Fibroblast of villous mesenchyme (primary cell): ENCODE measurements at places on chromosomes 5 and 9. TPM values are rescaled to one million over a fixed set of nuclear protein-coding genes. Genes with fewer than 3 reads are reported as not detected.

HTR4 gene
- total RNA-seq = not detected in 2 replicates

KIAA0825 gene
- total RNA-seq = 4.8 and 9.5 TPM in 2 replicates

PCDHA8 gene
- total RNA-seq = under 0.01 TPM in 2 replicates

ABCA2 gene
- total RNA-seq = 14.7 and 15.5 TPM in 2 replicates

CTXN3 gene
- not detected in 2 replicates for total RNA-seq

RLN1 gene
- not detected in 2 replicates for total RNA-seq

IFNA21 gene
- total RNA-seq = not detected in 2 replicates

PCDHGA3 gene
- total RNA-seq = 3.2 and 4.3 TPM in 2 replicates

UNC5A gene
- total RNA-seq = not detected in 2 replicates

GABRB2 gene
- under 0.01 TPM in 1 of 2 replicates, not detected in the other for total RNA-seq

SLC46A2 gene
- total RNA-seq = not detected in 2 replicates

GPR151 gene
- total RNA-seq = not detected in 2 replicates

LCN9 gene
- not detected in 2 replicates for total RNA-seq

AGGF1 gene
- 19.0 and 20.0 TPM in 2 replicates for total RNA-seq

CBY3 gene
- total RNA-seq = 0.32 TPM in 1 of 2 replicates, not detected in the other

TPRN gene
- 6.9 and 8.1 TPM in 2 replicates for total RNA-seq

CEL gene
- under 0.01 TPM in 2 replicates for total RNA-seq

TNFSF15 gene
- 4.5 and 5.6 TPM in 2 replicates for total RNA-seq

SLC1A3 gene
- total RNA-seq = 1.3 and 4.8 TPM in 2 replicates

PTGS1 gene
- total RNA-seq = 10.4 and 32.9 TPM in 2 replicates

NUTM2G gene
- total RNA-seq = not detected in 2 replicates

RMI1 gene
- 6.1 and 7.8 TPM in 2 replicates for total RNA-seq

SPINK7 gene
- not detected in 2 replicates for total RNA-seq

SGCD gene
- 13.8 and 15.1 TPM in 2 replicates for total RNA-seq

INSYN2B gene
- 11.0 and 12.5 TPM in 2 replicates for total RNA-seq

AIF1L gene
- total RNA-seq = 0.32 and 0.43 TPM in 2 replicates

OLFML2A gene
- total RNA-seq = 4.3 and 5.5 TPM in 2 replicates

AMBP gene
- not detected in 2 replicates for total RNA-seq

SETX gene
- total RNA-seq = 77.6 and 89.8 TPM in 2 replicates

STPG3 gene
- not detected in 2 replicates for total RNA-seq

LCP2 gene
- total RNA-seq = not detected in 2 replicates

SPINK6 gene
- not detected in 2 replicates for total RNA-seq

URM1 gene
- total RNA-seq = 29.8 and 33.8 TPM in 2 replicates

IFNB1 gene
- total RNA-seq = not detected in 2 replicates

ADAMTSL2 gene
- total RNA-seq = under 0.01 and 0.32 TPM in 2 replicates

HACD4 gene
- 10.0 and 22.0 TPM in 2 replicates for total RNA-seq

LPAR1 gene
- 54.4 and 108 TPM in 2 replicates for total RNA-seq

KLF9 gene
- 34.5 and 37.1 TPM in 2 replicates for total RNA-seq

DND1 gene
- 0.32 TPM in 1 of 2 replicates, not detected in the other for total RNA-seq

TRPM6 gene
- under 0.01 TPM in 2 replicates for total RNA-seq

IL9 gene
- not detected in 2 replicates for total RNA-seq

FAM151B gene
- 8.6 and 8.7 TPM in 2 replicates for total RNA-seq

MEIKIN gene
- not detected in 2 replicates for total RNA-seq

SPINK4 gene
- total RNA-seq = not detected in 2 replicates

C5orf52 gene
- total RNA-seq = not detected in 2 replicates

ARL15 gene
- 28.1 and 35.8 TPM in 2 replicates for total RNA-seq

GZMA gene
- not detected in 2 replicates for total RNA-seq

LCN15 gene
- total RNA-seq = not detected in 2 replicates

PRRX2 gene
- under 0.01 and 1.6 TPM in 2 replicates for total RNA-seq

ZDHHC11 gene
- total RNA-seq = 0.64 and 0.86 TPM in 2 replicates

SLC12A7 gene
- 9.5 and 12.9 TPM in 2 replicates for total RNA-seq

ANKRD34B gene
- total RNA-seq = not detected in 2 replicates

FOXD4 gene
- total RNA-seq = under 0.01 and 0.43 TPM in 2 replicates

RNF183 gene
- not detected in 2 replicates for total RNA-seq

C5 gene
- total RNA-seq = 2.3 and 3.9 TPM in 2 replicates

FABP6 gene
- not detected in 2 replicates for total RNA-seq
